Jurkat, Clone E6-1 (cell line): ENCODE measurements at places on chromosomes 3 and 15.

DNA sequence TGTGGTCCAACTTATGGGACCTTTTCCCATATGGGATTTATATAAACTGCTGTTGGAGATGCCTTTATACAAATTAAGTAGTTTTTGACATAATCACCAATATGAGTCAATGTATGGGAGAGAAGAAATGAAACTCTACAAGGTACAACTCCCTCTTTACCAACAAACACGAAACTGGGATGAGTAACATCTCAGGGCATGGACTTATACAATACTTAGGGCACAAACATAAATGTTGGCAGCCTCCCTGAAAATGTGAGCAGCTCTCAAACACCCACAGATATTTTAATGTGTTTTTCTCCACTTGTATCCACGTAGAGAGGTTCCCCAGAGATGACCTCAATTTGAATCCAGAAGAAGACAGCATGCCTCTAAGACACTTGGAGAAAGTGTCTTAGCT, 161.6 kb downstream of the MAGI1 start:
- DNase-seq: no peak

- peak; percentile 97 for DNase-seq
Measured at GRCh38 chr15:72168131-72168807, 29.3 kb downstream of the GRAMD2A start.

- no peak for DNase-seq
Measured at GRCh38 chr15:73858062-73858461, 15.3 kb upstream of the TBC1D21 start.

GRCh38 chr15:62324382-62324781, 159.3 kb upstream of the C2CD4B start:
- DNase-seq: no peak

- no peak for DNase-seq
Measured at GRCh38 chr3:25453619-25454004, 25.5 kb downstream of the RARB start.

- DNase-seq: no peak
Measured at GRCh38 chr3:186316666-186317260, 45.3 kb downstream of the DGKG start.

GRCh38 chr3:59803268-59803667, 753.4 kb upstream of the CFAP20DC start:
- DNase-seq: no peak

- DNase-seq: no peak
Measured at GRCh38 chr3:183386651-183387050, 41.8 kb downstream of the MCF2L2 start.

GRCh38 chr3:159616234-159616825, 372.3 kb upstream of the IL12A start:
- DNase-seq: no peak

GRCh38 chr15:25501828-25502446, 63.1 kb upstream of the UBE3A start:
- peak; percentile 60 for DNase-seq

DNA sequence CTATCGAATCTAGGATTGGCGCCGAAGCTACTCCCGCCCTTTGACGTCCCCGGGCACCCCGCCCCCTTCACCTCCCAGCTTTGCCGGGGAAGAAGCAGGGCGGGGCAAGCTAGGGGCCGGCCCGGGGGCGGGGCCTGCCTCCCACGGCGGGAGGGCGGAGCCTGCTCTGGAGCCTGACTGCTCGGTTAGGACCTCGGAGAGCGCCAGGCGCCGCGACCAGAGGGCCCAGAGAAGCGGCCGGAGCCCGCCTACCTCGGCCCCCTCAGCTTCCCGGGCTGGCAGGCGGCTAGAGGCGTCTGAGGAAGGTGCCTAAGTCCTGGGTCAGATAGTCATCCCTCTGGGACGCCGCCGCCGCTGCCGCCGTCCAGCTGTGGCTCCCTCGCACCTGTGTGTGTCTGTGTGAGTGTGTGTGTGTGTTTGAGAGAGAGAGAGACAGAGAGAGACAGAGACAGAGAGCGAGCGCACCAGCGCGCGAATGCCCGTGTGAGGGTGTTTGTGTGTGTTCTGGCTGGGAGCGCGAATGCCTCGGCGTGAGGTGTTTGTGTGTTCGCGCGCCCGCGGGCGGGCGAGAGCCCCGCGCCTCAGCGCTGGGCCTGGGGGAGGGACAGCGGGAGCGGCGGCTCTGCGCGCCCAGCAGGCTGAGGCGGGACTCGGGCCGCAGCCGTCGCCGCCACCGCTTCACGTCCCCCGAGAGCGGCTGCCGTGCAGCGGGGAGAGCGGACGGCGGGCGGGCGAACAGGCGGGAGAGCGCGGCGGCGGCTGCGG, at the start of gene STXBP5L:
Gene STXBP5L (plus strand): TSS at position 176 of the 765 bp plus-strand sequence. CDS start 1,374 bp downstream, outside the sequence.
- peak; percentile 71 for DNase-seq

GRCh38 chr3:128369121-128369703, 97.5 kb downstream of the DNAJB8 start:
- DNase-seq: no peak

DNA sequence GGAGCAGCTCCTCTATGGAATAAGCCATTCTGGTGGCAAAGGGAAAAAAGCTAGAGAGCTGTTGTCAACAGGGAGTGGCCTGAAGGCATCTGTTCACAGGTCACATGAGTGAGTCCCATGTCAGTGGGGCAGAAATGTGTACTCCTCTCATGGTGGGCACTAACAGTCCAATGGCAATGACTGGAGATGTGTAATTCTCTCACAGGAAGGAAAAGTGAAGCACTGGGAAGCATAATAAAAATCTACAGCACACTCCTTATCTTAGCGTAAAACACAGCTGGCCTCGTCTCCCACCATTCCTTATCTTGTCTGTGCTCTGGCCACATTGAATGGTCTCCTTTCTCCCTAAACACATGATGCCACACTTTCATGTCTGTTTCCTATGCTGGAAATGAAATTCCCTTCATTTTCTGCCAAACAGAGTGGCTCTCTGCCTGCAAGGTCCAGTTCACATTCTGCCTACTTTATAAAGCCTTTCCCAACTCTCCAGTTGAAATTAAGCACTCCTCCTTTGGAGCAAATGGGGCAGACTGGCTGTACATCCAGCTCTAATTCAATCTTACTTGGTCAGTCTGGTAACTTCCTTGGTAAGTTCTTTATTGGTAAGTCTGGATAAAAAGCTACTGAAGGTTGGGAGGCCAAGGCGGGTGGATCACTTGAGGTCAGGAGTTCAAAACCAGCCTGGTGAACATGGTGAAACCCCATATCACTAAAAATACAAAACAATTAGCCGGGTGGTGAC, 139.8 kb downstream of the RPL22L1 start:
- DNase-seq: no peak

- DNase-seq: no peak
Measured at GRCh38 chr15:86570738-86571137, 491.1 kb downstream of the AGBL1 start.

- peak; percentile 51 for DNase-seq
Measured at GRCh38 chr3:111668888-111669488, 73.8 kb upstream of the ZBED2 start.

DNA sequence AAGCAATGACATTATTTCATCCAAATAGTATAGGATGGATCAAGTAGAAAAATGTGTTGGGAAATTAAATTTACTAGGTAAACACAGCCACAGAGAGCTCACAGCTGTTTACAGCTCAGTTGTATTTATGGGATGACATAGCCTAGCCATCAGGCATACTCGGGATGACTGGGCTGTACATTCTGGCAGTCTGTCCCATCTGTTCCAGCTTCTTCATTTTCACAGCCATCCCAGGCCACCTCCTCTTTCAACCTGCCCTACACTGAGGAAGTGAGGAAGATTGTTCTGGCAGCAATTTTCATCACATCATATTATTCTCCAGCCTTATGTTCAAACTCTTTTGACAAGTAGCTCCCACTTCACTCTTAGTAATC, 98.4 kb upstream of the PFN2 start:
- DNase-seq: no peak

DNA sequence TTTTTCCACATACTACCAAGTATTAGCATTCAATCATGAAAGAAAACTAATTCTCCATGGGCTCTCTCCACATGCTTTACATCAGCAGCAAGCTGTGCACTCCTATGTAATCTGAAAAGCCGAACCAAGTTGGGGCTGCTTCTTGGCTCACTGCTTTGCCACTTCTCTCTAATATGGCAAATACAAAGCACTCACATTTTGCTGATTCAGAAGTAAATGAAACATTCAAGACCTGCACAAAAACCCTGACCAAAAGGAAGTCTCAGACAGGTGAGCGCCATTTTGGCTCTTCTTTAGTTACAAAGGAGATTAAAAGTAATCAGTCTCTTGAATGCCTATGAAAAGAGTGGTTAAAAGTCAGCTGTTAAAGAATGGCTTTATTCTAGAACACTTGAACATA, 915.2 kb downstream of the FHIT start:
- DNase-seq: no peak

- peak; percentile 92 for DNase-seq
Measured at GRCh38 chr3:37536840-37537239, 324.8 kb upstream of the CTDSPL start.

GRCh38 chr3:52824037-52824436, 6.4 kb downstream of the ITIH4 start:
- no peak for DNase-seq

GRCh38 chr3:88005066-88005465, 53.7 kb downstream of the CGGBP1 start:
- DNase-seq: peak; percentile 39

DNA sequence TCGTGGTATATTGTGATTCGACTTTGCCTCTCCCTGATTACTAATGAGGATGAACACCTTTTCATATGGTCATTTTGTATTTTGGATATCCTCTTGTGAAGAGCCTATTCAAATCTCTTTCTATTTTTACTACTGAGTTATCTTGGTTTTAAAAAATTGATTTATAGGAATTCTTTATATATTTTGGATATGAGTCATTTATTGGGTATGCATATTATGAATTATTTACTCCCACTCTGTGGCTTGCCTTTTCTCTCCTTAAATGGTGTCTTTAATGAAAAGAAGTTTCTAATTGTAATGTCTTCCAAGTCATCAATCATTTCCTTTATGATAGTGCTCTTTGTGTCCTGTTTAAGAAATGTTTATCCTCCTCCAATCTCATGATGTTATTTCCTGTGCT, 191.5 kb upstream of the DPH6 start:
- no peak for DNase-seq

- DNase-seq: no peak
Measured at GRCh38 chr15:48850648-48851047, 27.3 kb upstream of the EID1 start.

DNA sequence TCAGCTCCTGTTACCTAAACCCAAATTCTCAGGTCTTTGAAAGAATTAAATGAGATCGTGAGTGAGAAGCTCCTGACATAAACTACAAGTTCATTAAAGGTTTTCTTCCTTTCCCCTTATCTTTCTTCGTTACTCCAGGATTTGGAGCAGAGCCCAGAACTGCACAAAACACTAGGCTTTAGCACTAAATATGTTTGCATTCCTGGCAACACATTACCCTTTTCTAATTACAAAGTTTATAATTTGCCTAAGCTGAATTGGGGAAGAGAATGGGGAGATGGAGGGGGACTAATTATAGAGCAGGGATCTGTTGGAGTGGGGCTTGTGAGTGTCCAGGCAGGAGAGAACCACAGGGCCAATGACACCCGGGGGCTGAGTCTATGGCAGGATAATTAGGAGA, 109.7 kb downstream of the SV2B start:
- DNase-seq: no peak

DNA sequence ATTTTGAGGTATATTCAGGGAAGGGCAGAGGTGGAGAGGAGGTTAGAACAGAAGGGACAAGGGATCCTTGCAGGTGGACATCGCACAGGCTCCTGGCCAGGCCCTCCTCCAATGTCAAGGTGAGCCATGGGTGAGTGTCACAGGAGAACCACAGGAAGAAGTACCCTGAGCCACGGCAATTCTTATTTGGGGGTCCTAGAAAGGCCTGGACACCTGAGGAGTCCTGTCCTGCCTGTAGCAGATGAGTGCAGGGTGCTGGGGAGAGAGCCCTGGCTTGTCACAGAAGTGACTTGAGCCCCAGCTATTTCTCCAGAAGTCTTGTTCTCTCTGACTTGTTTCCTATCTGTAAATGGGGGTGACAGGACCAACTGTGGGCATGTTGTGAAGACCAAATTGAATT, 4.3 kb downstream of the SLC6A20 start:
- no peak for DNase-seq

DNA sequence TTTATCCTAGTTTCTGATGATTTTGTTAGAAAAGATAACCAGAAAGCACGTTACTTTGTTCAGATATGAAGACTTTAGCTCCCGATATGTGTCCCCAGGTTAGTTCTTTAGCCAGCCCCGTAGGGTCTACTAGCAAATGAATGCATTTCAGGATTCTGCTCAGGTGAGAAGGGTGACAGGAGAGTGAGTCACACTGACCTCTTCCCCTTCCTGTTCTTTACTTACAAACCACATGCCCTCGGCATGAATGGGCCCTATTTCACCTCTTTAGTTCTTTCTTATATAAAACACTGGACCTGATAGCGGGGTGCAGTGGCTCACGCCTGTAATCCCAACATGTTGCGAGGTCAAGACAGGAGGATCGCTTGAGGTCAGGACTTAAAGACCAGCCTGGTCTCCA, 98.4 kb downstream of the SLC49A4 start:
- DNase-seq: no peak

- DNase-seq: peak; percentile 48
Measured at GRCh38 chr3:195270079-195270816, 711 bp downstream of the XXYLT1 start.

DNA sequence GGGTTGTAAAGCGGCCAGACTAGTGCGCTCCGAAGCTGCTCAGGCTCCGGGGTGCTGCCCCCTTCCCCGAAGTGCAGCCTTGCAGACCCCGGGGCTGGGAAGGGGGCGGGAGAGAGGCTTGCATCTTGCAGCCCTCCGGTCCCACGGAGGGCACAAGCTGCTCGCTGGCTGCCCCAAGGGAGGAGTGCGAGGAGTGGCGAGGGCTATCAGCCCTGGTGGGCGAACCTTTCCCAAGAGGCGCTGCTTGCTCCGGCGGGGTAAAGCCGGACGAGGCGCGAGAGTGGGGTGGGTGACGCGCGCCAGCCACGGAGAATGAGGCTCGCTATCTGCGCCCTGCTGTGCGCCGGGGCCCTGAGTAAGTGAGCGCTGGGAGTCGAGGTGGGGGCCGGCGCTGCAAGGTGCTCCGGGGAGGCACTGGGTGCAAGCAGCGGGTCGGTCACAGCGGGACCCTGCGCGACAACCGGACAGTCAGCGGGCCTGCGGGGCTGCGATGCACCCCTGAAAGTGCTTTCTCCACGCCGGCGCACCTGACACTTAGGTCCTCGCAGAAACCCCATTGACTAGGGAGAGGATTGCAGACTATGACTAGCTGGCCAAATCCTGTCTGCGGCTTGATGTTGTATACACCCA, 12.7 kb upstream of the TOPBP1 start:
- no peak for DNase-seq

GRCh38 chr3:162052636-162053035, 556.0 kb downstream of the OTOL1 start:
- DNase-seq: no peak
